ENCODE measurements at places on chromosomes 6 and 20.
A peak's percentile ranks its signal among the peaks of the same experiment; 100 is the strongest.

DNA sequence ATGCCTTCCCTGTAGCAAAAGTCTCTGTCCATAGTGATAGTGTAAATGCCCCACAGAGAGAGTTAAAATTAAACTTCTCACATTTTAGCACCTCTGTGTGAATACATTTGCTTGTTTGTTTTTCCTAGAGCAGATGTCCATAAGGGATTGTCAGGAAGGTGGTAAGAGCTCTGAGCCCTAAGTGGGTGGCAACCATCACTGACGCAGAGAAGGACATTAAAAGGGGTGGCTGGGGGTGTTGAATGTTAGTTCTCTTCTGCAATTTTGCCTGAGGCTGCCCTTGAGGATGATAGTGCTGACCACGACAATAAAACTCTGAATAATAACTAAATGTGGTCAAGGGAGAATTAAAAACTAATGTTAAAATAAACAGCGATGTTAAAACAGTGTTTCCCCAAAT lies 174.3 kb upstream of the ID4 start:
- DNase-seq, result no peak

DNA sequence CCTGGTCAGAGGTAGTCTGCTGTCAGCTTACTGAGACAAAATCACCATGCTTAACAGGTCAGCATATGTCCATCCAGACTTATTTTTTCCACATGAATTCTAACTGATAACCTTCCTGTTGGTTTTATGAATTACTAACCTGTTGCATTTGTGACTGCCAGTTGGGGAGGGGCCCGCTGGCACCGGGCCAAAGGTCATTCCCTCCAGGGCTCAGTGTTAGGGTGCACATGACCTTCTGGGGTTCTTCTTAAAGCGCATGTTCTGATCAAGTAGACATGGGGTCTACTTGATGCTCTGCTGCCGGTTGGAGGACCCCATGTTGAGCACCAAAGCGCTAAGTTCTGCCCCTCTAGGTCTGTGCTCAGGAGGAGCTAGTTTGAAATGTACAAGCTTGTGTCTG lies 15.6 kb downstream of the DUSP22 start:
- no peak for DNase-seq

GRCh38 chr6:143894655-143895054 lies 30.4 kb downstream of the ZC2HC1B start:
- DNase-seq, result no peak

- DNase-seq, result no peak
Observed at GRCh38 chr6:31557443-31558317, 10.3 kb downstream of the NFKBIL1 start.

DNA sequence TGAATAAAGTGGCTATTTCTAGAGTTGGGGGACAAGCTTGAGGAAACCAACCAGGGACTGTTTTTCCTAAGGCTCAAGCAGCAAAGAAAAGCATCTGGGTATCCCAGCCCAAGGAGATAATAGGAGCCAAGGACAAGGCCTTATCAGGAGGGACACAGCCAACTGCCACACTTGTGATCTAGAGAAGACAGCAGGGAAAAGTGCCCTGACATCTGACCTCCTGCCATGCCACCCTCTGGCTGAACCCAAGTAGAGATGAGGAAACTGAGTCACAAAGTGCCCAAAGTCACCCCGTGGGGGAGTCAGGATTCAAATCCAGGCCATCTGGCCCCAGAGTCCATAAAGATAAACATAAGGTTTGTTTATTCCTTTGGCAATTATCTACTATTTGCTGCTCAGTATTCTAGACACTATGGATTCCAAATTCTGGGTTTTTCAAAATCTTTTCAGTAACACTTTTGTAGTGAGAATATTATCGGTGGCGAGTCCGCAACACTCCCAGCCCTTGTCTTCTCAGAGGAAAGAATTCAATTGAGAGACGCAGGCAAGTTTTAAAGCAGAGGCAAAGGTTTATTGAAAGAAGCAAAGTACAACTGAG lies 3.5 kb upstream of the LBP start:
- DNase-seq, result no peak

GRCh38 chr6:79802657-79803300 lies 144.6 kb downstream of the ELOVL4 start:
- no peak for DNase-seq

GRCh38 chr6:98847416-98847778 lies 13.0 kb downstream of the POU3F2 start:
- no peak for DNase-seq

GRCh38 chr6:147046141-147046877 lies 157.9 kb upstream of the STXBP5 start:
- no peak for DNase-seq

DNA sequence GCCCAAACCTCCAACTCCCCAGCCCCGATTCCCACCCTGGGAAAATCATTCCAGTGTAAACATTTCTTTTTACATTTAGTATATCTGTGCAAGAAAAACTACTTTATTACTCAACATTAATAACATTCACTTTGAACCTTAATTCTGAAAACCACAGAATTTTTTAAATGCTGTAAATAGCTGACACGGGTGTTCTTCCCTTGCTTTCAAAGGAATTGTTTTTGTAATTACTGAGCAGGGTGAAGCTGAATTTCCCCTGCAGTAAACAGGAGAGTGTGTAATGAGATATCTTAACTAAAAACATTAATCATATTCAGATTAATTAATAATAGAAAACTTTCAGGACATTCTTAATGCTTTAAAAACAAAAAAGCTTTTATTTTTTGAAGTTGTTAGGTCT lies 99.3 kb upstream of the CITED2 start:
- no peak for DNase-seq

- DNase-seq, result no peak
Observed at GRCh38 chr20:32964575-32964974, 39.7 kb downstream of the SUN5 start.

DNA sequence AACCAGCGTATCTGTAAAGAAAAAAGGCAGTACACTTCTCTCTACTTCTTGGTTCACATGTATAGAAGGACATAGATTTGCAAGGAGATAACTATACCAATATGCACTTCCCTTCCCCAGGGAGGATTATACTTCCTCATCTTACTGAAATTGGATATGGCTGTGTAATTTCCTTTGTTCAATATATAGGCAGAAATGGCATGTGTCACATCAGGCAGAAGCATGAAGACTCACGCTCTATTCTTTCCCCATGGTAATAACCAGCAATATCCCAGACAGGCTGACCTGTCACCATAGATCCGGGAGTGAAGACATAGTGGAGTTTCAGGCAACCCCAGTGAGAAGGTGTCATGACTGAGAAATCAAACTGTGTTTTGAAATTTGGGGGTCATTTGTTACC lies 518.3 kb downstream of the KIF16B start:
- no peak for DNase-seq

DNA sequence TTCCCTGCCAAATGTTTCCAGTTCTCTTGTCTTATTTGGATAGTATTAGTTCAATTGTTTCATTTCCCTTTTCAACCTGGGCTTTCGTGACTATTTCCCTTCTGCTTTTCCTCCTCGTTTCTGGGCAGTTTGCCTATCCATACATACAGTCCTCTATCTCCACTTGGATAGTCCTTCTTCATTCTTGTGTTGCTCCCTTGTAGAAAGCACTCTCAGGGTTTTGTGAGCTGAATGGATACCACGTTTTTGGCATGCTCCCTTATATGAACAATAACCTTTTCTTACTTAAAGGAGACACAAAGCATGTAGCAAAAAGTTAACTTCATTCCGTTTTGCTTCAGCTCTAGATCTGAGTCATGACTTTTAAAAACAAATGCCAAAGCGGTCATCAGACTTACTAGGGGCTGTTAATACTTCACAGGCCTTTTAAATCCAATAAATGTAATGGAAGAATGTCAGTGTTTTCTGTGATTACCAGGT lies 16.6 kb downstream of the CRYBG1 start:
- no peak for DNase-seq

- DNase-seq, result no peak
Observed at GRCh38 chr6:32638532-32639219, 1.5 kb downstream of the HLA-DQA1 start.

DNA sequence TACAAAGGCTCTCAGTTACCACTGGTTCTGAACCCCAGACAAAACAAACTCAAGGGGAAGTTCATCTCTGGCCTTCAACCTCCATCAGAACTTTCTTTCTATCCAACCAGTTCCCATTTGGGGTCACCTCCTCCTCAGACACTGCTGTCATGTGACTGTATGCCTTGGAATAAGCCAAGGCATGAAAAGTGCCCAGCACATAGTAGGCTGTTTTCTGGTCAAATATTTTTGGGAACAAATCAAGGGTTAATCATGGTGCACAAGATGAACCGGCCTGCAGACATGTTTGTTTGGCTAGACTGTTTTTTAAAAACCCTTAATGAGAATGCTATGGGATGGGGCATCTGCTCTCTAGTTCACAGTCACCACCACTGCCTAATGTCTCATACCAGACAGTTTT lies 48.9 kb upstream of the MRPS10 start:
- no peak for DNase-seq

- peak; percentile 86 for DNase-seq
Observed at GRCh38 chr6:43509984-43510826, at the start of gene LRRC73. Gene LRRC73, minus strand, starts transcription at chr6:43510346. Its CDS starts 561 bp downstream, at chr6:43509785.

DNA sequence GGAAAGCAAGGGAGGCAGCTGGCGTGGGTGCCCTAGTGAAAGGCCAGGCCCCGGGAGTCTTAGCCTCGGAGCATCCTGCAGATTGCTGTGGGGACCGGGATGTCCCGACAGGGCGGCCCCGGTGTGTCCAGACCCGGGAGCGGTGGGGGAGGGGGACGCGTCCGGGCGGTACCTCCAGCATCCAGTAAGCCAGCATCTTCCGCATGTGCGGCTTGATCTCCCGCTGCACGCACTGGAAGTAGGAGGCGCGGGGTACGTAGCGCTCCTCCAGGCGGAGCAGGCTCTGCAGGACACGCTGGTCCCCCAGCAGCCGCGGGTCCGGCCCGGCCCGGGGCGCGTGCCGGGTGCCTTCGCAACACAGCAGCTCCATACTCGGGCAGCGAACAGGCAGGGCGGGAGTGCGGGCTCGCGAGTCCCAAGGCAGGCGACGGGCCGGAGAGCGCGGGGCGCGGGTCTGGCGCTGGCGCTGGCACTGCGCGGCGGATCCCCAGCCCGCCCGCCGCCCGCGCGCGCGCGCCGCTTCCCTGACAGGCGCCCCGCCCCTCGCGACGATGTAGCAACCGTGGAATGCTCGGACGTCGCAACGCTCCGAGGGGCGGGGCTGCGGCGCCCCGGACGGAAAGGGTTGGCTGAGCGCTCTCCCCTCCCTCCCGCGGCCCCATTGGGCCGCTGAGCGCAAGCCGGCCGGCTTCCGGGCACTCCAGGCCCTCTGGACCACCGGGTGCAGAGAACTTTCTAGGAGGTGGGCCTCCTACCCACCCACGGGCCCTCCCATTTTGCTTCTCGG lies at the start of gene CCND3:
TSS of gene CCND3 (minus strand) at position 529 of the 787 bp plus-strand sequence. CDS start at position 370, 159 bp downstream.
- peak; percentile 94 for DNase-seq

- no peak for DNase-seq
Observed at GRCh38 chr6:45278367-45278766, 49.8 kb upstream of the RUNX2 start.

DNA sequence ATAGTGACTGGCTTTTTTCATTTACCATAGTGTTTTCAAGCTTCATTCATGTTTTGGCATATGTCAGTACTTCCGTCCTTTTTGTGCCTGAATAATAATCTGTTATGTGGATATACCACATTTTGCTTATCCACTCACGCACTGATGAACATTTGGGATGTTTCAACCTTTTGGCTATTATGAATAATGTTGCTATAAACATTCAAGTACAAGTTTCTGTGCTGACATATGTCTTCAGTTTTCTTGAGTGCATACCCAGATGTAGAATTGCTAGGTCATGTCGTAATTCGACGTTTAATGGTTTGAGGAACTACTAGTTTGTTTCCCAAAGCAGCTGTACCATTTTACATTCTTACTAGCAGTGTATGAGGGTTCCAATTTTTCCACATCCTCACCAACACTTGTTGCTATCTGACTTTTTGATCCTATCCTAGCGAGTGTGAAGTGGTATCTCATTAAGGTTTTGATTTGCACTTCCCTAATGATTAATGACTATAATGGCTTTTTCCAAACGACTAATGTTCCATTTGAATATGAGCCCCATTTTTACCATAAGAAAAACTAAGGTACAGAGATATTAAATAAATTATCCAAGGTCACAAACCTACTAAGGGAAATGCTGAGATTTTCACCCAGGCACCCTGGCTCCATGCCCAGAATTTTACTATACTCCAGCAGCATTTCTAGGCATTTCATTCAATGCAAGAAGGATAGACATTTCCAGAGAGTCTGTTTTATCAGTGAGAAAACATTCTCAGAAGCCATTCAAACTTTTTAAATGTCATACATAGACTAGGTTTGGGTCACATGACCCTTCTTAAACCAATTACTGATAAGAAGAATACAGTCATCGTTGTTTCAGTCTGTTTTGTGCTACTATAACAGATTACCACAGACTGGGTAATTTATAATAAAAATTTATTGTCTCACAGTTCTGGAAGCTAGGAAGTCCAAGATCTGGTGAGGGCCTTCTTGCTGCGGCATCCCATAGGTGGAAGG lies 71.1 kb upstream of the RUNX2 start:
- DNase-seq, result no peak

DNA sequence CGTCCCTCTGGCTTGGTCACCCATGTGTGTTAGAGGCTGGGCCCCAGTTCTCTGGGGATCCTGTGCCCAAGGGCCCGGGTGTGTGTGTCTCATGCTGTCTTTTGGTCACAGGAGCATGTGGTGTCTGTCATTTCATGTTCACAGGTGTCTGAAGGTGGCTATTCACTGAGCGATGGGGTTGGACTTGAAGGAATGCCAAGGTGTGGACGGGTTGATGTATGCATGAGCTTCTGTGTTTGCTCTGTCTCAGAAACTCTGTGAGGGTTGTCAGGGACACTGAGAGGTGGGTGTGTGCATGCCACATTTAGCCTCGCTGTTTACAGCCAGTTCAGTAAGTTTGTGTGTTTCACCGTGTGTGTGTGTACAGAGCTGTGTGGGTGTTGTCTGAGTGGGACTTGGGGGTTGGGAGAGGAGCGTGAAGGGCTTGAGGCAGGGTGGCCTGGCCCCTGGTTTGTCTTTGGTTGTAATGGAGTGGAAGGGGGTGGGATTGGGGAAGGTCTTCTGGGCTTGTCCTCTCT lies 1.2 kb downstream of the DDR1 start:
- DNase-seq, result peak; percentile 87

DNA sequence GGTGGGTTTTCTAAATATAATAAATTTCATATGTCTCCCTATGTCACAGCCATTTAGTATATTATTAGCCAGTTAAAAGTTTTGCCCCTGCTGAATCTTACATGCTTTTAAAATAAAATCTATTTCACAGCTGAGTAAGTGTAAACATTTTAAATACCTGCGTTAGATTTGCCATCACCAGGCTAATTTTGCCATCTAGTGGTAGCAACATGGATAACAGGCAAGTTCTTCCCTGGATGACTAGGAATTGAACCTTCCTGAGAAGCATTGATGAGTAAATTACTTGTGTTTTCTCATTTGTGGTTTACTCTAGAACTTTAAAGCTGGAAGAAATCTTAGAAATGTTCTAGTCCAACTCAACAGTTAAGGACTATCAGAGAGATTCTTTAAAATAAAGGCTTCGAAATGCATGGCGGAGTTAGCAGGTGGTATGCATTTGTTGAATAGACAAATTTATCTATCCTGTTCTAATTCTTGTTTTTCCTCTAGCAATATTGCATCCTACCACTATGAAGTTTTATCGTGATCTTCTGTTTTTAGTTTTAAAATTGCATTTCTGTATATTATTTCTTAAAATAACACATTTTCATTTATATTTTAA lies 2.6 kb downstream of the PRSS35 start:
- DNase-seq, result peak; percentile 81

Data from HT-29 (cell line).